ENCODE measurements at places on chromosomes 13 and 19.

DNA sequence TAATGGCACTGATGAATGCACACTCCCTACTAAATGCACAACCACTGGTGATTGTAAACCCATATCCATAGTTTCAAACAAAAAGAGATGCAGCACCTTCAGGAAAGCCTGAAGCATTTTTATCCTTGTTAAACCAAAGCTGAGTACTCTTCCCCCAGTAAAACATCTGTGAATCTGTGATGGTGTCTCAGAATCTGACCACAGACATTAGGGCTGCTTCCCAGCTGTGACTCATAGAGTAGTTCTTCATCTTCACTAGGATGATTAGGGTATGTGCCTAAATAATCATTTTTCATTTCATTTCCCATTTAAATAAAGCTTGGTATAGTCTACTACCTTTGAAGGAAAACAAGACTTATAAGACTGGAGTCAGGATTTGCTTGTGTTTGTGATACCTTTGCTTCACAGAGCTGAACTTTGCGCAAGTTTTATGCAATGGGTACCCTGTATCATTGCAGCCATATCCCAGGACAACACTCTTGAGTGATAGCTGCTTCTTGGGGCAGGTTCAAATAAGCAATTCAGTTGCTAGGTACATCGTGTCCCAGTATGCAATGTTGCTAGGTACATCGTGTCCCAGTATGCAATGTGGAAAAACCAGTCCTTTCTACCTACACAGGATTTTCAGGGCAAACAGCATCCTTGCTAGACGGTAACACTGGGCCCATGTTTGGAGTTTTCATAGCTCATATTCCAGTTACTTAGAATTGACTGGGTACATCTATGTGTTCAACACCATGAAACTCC lies 277.1 kb downstream of the IRS2 start:
- no peak for DNase-seq

DNA sequence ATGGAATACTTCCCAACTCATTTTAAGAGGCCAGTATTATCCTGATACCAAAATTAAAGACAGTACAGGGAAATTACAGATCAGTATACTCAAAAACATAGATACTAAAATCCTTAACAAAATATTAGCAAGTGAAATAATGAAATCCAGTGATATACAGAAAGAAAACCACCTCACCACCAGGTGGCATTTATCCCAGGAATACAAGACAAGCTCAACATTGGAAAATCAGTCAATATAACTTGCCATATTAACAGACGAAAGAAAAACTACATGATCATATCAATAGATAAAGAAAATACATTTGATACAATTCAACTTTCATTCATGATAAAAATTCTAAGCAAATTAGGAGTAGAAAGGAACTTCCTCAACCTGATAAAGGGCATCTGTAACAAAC lies 6.7 kb upstream of the GNA15 start:
- DNase-seq, result no peak

DNA sequence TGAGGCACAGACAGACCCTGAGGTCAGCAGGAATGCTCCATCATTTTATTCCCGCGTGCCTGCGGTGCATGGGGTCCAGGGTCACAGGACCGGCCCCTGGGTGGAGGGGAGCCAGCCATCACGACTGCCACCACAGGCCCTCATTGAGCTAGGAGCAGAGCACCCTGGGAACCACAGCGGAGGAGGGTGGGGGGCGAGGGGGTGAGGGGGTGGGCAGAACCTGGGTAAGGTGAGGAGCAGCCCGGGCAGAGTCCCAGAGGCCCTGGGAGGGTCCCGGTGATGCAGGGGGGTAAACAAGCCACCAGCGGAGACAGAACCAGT lies 1.2 kb upstream of the MADCAM1 start:
- DNase-seq, result no peak

GRCh38 chr19:19269952-19270694 lies 3.0 kb downstream of the TM6SF2 start:
- no peak for DNase-seq

DNA sequence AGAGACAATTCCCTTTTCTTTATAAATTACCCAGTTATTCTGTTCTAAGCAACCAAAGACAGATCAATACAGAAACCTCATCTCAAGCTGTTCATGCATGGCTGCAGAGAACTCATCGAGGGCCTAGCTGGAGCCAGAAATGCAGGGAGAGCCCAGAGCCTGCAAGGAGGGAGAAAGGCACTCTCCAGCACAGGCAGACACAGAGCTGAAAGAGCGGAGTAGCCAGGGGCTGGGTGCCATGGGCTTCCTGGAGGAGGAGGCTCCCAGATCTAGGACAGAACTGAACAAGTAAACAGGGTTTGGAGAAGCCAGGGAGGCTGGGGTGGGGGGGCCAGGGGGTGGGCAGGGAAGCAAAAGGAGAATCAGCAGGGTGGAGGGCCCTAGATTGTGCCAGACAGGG lies 144.2 kb upstream of the ZNF507 start:
- no peak for DNase-seq

DNA sequence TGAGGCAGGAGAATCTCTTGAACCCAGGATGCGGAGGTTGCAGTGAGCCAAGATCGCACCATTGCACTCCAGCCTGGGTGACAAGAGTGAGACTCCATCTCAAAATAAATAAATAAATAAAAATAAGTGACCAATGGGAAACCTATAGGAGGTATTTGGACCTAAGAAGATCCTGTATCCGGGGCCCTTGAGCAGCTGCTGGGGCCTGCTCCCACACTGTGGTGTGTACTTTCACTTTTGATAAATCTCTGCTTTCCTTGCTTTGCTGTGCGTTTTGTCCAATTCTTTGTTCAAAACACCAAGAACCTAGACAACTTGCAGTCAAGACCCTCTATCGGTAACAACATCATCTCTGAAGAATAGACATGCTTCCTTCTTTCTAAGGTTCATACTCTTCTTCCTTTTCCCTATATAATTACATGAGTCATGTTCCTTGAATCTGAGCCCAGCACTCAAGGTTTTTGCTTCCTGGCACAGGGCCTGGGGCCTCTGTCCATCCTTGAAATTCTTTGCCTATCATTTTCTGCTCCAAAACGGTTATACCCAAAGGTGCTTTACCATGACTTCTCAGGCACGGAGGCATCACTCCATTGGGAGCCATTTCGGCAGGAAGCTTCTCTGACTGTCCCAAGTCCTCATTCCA lies 14.2 kb upstream of the PNMA8C start:
- no peak for DNase-seq

DNA sequence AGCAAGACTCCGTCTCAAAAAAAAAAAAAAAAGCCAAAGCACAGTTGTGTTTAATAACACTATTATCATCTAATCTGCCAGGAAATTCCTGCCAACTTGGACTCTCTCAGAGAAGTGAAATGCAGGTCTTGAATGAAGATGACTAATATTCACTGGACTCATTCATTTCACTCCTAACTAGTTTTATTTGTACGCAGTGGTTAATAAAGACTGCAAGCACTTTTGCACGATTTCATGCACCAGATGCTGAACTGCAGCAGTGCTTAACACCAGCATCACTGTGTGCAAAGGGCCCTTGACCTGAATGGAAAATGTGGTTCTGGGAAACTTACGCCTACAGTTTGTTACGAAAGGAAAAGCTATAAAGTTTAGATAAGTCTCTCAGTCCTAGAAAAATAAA lies 63.3 kb downstream of the DHRS12 start:
- no peak for DNase-seq

DNA sequence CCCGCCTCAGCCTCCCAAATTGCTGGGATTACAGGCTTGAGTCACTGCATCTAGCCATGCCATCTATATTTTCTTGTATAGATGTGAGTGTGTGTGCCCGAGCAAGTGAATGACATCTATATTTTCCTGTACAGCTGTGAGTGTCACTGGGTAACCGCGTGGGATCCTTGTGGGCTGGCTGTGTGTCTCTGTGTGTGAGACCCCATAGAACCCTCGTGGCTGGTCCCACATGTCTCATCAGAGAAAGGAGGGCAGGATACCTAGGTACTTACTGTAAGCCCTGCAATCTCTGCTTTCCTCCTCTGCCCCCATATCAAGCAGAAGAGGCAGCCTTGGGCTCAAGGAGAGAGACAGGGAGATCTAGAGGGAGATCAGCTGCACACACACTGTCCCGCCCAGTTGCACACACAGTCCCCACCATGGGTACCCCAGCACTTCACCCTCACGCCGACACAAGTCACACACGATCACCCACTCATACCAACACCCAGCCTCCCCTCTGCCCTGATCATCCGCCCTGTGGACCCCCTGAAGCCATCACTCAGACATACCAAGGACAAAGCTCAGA lies 655 bp downstream of the DENND1C start:
- DNase-seq, result no peak

DNA sequence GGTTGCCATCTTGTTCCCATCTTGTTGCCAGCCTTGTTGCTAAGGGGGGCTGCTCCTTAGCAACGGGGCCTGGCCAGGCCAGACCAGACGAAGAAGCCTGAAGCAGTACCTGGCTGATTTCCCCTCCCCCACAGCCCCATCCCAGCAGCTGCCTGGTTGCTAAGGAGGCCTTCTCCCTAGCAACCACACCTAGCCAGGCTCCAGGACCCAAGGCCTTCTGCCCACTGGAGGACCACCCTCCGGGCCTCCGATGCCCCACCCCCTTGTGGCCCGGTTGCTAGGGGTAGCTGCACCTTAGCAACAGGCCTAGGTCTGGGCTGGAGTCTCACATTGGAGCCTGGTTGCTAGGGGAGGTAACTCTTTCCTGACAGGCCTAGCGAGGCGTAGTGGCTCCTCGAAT lies 3.9 kb downstream of the PRRG2 start:
- no peak for DNase-seq

- no peak for DNase-seq
Measured at GRCh38 chr13:79392882-79393563, 13.0 kb downstream of the RBM26 start.

DNA sequence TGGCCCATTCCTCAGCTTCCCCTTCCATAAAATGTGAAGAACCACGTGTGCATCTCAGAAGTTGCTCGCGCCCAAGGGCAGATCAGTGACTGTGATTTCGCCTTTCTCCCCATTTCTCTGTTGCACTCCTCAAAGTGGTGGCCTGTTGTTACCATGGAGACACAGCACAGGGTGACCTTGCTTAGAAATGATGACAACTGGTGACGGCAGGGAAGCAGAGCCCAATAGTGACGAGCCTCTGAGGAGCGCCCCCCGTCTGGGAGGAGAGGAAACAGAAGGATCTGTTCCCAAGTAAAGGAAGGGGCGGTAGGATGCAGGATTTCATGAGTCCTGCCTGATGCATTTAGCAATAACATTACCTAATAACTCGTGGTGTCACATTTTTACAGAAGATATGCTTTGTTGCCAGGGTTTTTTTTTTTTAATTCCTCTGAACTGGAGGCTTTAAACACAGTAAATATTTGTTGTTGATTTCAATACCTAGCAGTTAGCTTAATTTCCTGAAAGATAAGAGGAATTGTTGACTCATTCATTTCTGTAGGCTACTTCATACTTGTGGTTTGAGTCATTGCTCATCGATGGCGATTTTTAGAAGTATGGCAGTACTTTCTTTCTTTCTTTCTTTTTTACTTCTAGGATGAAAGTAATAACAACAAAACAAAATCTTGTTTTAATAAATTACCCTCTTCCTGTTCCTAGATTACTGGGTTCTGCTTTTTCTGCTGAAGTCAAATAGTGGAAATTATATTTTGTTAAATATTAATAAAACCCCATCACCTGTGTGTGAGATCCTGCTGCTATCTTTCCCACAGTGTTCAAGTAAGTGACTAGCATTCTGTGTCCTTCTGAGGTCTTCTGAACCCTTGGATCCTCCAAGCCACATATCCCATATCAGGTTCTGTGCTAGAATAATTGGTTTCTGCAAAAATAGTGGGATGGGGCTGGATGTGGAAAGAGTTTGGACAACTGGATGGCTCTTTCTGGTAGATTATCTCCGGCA lies 36.0 kb downstream of the MBNL2 start:
- DNase-seq, result no peak

GRCh38 chr13:74171641-74172040 lies 37.4 kb upstream of the KLF12 start:
- DNase-seq, result no peak

DNA sequence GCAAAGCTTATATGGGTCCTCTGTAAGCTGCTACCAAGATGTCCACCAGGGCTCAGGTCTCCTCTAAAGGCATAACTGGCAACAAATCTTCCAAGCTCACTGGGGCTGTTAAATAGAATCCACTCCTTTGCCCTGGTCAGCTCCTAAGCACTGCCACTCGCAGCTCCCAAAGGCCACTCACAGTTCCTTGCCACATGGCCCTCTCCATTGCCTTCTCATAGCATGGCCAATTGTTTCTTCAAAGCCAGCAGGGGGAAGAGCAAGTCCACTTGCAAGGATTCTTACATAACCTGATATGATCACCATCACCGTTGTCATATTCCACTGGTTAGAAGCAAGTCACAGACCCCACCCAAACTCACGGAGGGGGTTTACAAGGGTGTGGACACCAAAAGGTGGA lies 199.5 kb downstream of the SUCLA2 start:
- DNase-seq, result no peak

DNA sequence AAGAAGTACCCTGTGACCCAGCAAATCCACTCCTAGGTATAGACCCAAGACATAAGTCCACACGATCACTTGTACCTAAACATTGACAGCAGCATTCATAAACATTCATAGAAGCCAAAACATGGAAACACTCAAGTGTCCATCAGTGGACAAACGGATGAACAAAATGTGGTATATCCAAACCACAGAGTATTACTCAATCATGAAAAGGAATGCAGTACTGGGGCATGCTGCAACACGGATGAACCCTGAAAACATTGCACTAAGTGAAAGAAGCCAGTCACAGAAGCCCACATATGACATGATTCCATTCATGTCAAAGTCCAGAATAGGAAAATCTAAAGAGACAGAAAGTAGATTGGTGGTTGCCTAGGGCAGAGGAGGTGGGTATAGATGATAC lies 22.8 kb upstream of the CCNE1 start:
- DNase-seq, result no peak

DNA sequence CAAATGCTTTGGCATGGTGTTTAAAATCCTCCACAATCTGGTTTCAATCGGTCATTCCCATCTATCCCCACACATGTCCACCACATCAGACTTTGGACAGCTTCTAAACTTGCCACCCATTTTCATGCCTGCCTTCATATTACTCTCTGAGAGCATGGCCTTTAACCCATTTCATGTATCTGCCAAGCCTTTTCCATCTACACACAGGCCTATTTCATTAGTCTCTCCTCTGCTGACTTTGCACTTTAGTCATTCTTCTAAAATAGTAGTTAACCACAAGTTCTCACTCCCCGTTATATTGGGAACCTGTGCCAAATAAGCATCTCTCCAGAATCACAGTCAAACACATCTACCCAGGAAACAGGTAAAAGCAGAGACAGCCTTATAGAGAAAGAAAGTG lies 142.2 kb downstream of the MZT1 start:
- no peak for DNase-seq
